Cardiac atrium fibroblast (primary cell): ENCODE measurements at places on chromosomes 16 and 17. TPM values are rescaled to one million over a fixed set of nuclear protein-coding genes. Genes with fewer than 3 reads are reported as not detected.

The ASGR1 gene
- 0.18 and 1.1 TPM in 2 replicates for total RNA-seq

The AMFR gene
- 107 and 127 TPM in 2 replicates for total RNA-seq

The NPIPB8 gene
- total RNA-seq, result not detected in 2 replicates

The DPEP2 gene
- total RNA-seq, result not detected in 2 replicates

The ZCCHC14 gene
- total RNA-seq, result 5.1 and 5.7 TPM in 2 replicates

The CLDN7 gene
- 0.16 and 2.0 TPM in 2 replicates for total RNA-seq

The KRT9 gene
- not detected in 2 replicates for total RNA-seq

The PRSS33 gene
- not detected in 2 replicates for total RNA-seq

The PRSS27 gene
- total RNA-seq, result 0.16 and 0.18 TPM in 2 replicates

The NDUFB10 gene
- 216 and 235 TPM in 2 replicates for total RNA-seq

The NPIPA8 gene
- total RNA-seq, result 5.7 and 22.9 TPM in 2 replicates

The MYO18A gene
- total RNA-seq, result 18.6 and 21.1 TPM in 2 replicates

The MATCAP1 gene
- 17.5 and 17.8 TPM in 2 replicates for total RNA-seq

The UNC45B gene
- total RNA-seq, result not detected in 2 replicates

The KRT24 gene
- not detected in 2 replicates for total RNA-seq

The CEP131 gene
- total RNA-seq, result 8.6 and 11.7 TPM in 2 replicates

The CSH2 gene
- not detected in 2 replicates for total RNA-seq

The KRT27 gene
- not detected in 2 replicates for total RNA-seq

The CHP2 gene
- total RNA-seq, result not detected in 2 replicates

The CTRB2 gene
- not detected in 2 replicates for total RNA-seq

The MRPS23 gene
- 14.9 and 22.2 TPM in 2 replicates for total RNA-seq

The TAC4 gene
- total RNA-seq, result not detected in 2 replicates

The TBX2 gene
- total RNA-seq, result 11.2 and 14.7 TPM in 2 replicates

The CCDC40 gene
- 0.18 and 1.5 TPM in 2 replicates for total RNA-seq

The KRTAP9-2 gene
- not detected in 2 replicates for total RNA-seq

The TBC1D3G gene
- not detected in 2 replicates for total RNA-seq

The SLC12A3 gene
- total RNA-seq, result not detected in 2 replicates

The GAS7 gene
- total RNA-seq, result 10.8 and 35.5 TPM in 2 replicates

The CDT1 gene
- 2.5 and 7.3 TPM in 2 replicates for total RNA-seq

The BAIAP2 gene
- 18.6 and 29.6 TPM in 2 replicates for total RNA-seq

The ZNF423 gene
- total RNA-seq, result 17.3 and 22.7 TPM in 2 replicates

The KRT40 gene
- not detected in 2 replicates for total RNA-seq

The CNEP1R1 gene
- total RNA-seq, result 22.5 and 74.4 TPM in 2 replicates

The CRHR1 gene
- not detected in 2 replicates for total RNA-seq

The ALOXE3 gene
- not detected in 2 replicates for total RNA-seq

The ACSM3 gene
- total RNA-seq, result 0.90 and 1.6 TPM in 2 replicates

The CCL3 gene
- total RNA-seq, result not detected in 2 replicates

The PHOSPHO1 gene
- not detected in 2 replicates for total RNA-seq

The EMC6 gene
- 19.1 and 40.1 TPM in 2 replicates for total RNA-seq

The PRDM7 gene
- not detected in 2 replicates for total RNA-seq

The CCL7 gene
- total RNA-seq, result 1.1 and 3.4 TPM in 2 replicates

The RAB11FIP4 gene
- total RNA-seq, result under 0.01 TPM in 1 of 2 replicates, not detected in the other

The ASB16 gene
- not detected in 2 replicates for total RNA-seq

The SLC16A11 gene
- not detected in 2 replicates for total RNA-seq

The OSGIN1 gene
- total RNA-seq, result 4.0 and 5.3 TPM in 2 replicates
